ENCODE measurements at places on chromosomes 13 and 19.

- no peak for DNase-seq
Measured at GRCh38 chr19:11698231-11698630, 40.5 kb downstream of the ZNF823 start.

- DNase-seq, result no peak
Measured at GRCh38 chr13:24491845-24492244, 20.7 kb downstream of the PARP4 start.

- no peak for DNase-seq
Measured at GRCh38 chr13:110097013-110097412, 209.9 kb downstream of the COL4A1 start.

DNA sequence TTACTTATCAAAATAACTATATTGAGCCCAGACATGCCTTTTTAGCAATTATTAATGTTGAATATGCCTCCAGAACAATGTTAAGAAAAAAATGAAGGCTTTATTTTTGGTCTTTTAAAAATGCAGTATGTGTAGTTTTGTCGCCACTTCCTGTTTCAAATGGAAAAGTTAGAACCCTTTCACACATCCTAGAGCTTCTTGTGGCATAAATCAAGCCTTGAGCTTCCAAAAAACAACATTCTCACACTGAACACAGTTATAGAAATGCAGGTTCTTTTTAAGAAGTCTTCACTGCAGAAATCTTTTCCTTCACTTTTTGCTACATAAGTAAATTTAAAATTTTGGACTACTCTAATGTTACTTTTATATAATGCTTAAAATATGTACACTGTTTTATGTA, 108.7 kb downstream of the ESD start:
- DNase-seq, result no peak

DNA sequence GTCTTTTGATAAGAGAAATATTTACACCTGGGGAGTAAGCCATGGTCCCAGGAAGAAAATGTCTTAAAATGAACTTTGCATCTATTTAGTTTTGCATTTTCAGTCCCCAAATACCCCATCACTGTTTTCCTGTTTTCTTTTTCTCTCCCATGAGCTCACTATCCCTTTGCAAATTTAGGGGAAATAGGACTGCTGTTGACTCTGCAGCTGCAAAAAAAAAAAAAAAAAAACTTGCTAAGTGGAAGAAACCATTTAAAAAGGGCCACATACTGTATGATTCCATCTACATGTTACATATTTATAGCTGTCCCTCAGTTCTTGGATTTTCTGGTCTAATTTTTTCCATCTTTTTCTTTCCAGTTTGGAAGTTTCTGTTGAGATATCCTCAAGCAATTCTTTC, 98.2 kb upstream of the SERP2 start:
- no peak for DNase-seq

GRCh38 chr19:13010992-13011652, 15.8 kb downstream of the NFIX start:
- DNase-seq, result no peak
